GM12878 (cell line): ENCODE measurements at places on chromosomes 6 and 20. TPM values are rescaled to one million over a fixed set of nuclear protein-coding genes. Genes with fewer than 3 reads are reported as not detected.

Gene LST1
- total RNA-seq, result 16.5 and 20.6 TPM in 2 replicates

Gene TM9SF4
- 29.5 and 33.6 TPM in 2 replicates for total RNA-seq

Gene LY6G6C
- total RNA-seq, result not detected in 2 replicates

Gene PHACTR3
- 0.29 TPM in 1 of 2 replicates, not detected in the other for total RNA-seq
